Activated CD4-positive, alpha-beta T cell treated with anti-CD3 and anti-CD28 coated beads for 24 hours (primary cell): ENCODE measurements at places on chromosomes 6 and 20.

DNA sequence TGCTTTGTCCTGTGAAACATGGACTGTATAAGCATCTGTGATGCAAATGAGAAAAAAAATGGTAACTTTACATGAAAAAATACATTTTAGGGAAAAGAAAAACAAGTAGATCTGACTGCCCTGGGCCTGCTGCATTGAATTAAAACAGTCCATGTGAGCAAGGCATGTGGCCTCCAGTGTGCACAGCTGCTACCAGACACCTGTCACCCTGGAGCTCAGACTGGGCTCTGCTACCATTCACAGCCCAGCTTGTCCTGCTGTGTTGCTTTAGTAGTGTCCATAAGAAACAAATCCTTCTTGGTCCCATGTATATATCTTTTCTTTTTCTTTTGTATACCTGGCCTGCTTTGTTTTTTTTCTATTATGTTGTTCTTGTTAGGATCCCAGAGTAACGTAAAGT is 315.9 kb downstream of the NKAIN2 start:
- DNase-seq = no peak

- no peak for DNase-seq
Measured at GRCh38 chr20:51862796-51863195, 60.5 kb upstream of the SALL4 start.

DNA sequence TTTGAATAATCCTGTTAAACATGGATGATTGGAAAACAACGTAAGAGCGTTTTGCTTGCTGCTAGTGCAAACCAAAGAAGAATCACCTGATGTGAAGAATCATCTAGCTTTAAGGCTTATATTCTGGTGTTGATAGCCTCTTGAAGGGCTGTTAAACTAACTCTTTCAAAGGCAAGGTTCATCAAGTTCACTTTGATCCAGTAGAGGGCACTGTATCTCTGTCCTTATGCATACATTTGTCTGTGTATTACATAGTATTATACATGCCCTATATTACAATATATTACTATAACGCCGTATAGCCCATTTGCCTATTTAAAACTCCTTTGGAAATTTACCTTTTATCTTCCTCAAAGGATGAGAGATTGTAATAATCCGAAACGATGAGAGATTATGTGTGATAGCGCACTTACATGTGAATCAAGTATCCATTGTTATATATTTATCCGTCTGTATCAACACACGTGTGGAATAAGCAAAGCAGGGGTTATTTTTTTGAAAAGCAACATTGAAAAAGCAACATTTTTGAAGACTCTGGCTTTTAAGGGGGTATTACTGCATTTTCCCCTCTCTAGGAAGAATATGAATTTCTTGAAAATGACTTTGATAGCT is 50.8 kb upstream of the NRN1 start:
- DNase-seq = no peak

- DNase-seq = no peak
Measured at GRCh38 chr6:112360498-112360897, 13.4 kb downstream of the RFPL4B start.

DNA sequence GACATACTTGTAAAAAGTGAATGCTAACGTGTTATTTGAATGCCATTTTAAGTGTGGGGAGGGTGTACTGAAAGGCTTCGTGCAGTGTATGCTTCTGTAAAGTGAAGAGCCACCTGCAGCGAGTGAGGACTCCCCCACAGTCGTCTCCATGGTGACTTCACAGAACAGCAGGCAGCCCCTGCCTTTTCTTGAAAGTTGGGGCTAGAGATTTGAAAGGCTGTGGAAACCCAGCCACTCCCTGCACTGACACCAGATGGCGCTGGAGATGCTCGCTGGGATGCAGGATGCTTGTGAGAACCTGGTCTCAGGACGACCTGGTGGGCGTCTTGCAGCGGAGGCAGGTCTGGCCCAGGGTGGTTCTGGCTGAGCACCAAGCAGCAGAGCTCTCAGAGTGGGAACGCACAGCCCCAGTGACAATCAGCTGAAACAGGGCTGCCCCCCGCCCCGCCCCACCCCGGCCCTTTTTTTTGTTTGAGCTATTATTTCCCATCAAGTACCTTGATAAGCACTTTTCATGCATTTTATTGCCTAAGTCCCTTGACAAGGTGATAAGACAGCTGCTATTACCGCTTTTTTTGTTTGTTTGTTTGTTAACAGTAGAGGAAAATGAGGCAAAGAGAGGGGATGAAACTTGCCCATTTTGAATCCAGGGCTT is 150.3 kb downstream of the SYCP2 start:
- DNase-seq = no peak

- DNase-seq = no peak
Measured at GRCh38 chr6:125732398-125732797, 17.0 kb upstream of the HEY2 start.

DNA sequence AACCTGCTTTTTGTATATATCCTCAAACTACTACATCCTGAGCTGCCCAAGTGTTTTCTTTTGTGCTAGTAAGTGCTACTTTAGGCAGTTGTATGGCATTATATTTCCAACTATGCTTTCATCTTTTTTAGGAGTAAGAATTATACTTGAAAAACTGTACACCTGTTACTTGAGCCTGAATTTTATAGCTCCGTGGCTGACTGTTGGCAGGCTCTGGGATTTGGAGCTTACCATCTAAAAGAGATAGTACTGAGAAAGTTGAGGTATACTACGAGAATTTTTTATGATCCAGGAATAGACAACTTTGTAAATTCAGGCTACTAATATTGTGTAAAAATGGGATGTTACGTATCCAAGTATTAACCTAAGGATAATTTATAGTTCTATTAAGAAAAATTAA is 32.4 kb downstream of the RNF217 start:
- DNase-seq = no peak

- DNase-seq = no peak
Measured at GRCh38 chr20:15396026-15396425, 1058.6 kb upstream of the FLRT3 start.

GRCh38 chr20:20277894-20278335 is 90.0 kb upstream of the INSM1 start:
- no peak for DNase-seq

DNA sequence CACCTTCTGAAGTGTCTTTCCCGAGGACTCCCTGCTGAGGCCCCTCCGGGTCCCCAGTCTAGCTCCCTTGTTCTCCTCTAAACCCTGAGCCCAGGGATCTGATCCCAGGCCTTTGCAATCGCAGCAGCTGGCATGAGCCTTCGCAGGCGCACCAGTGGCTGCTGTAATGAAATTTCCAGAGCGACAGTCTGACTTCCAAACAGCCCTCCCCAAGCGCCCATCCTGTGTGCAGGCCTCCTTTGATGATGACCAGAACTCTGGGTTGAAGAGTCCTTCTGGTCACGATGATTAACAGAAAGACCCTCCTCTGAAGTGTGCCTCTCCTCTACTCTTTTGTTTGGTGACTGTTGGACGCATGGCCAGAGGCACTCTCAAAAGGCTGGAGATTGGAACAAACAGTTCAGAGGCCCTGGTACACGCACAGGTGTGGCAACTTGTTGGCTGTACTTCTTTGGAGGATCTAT is 89.1 kb upstream of the MPC1 start:
- DNase-seq = no peak

DNA sequence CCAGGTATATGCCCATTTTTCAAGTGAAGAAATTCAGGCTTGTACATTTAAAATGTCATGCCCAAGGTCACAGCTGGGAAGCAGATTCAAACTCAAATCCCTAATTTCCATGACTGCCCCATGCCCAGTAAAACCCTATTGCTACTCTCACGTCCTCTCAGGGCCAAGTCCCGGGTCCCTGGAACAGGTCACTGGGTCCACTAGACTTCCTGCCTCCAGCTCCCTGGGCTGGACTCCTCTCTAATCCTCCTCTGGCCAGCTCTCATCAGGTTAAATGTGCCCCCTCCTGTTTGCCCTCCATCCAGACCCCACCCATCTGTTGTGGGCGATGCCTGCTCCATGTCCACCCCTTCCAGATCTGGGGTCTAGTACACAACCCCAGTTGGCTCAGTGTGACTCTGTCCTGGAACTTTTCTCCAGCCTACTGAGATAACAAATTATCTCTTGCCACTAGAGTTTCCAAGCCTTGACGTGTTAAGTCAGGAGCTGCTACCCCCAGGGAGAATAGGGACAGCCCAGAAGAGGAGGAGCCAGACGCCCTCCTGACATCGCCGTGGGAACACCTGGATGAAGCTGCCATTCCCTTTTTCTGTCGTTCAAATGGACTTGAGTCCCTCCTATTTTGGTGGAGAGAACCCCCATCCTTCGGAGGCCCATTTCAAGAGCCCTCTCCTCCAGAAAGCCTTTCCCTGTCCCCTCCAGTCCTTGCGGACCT is 3.7 kb upstream of the SPDEF start:
- DNase-seq = no peak

GRCh38 chr20:62644044-62644795 is 1.9 kb downstream of the SLCO4A1 start:
- DNase-seq = no peak

DNA sequence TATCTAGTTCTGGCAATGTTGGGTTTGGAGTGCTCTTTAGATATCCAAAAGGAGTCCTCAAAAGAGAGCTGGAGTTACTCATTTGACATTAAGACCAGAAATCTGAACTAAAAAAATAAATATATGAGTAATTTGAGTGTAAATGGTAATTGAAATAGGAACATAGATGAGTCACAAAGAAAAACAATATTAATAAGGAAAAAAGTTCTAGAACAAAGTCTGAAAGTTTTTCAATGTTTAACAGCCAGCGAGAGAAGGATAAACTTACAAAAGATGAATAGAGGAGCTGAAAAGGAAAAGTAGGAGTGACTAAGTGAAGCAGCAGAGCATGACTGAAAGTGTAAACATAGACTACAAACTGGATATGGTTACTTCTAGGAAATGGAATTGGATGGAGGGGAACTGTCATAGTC is 46.8 kb downstream of the EPM2A start:
- DNase-seq = no peak

DNA sequence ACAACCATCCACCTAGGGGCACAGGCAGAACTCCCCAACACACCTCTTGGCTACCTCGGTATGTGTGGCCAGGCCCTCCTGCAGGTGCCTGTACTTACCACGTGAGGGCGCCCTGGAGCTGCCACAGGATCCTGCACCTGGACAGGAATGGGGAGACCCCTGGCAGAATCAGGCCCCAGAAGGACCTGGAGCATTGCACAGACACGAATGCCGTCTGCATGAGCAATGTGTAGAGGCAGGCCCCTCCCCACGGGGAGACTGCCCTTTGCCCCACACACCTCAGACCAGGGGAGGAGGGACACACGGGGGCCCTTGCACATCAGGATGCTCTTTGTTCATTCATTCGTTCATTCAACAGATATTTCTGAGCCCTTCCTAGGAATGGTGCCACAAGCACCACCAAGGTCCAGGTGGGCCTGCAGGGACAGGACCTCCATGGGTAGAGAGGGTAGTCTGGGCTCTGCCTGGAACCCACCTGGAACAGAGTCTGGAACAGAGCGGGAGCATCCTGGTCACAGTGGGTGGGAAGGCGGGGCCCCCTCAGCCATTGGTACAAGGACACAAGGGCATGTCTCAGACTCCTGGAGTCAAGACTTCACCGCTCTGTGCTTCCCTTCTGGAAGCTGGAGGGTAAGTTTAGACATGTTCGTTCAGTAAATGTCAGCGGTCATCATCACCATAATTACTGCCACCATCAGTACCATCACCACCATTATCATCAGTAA is 32.3 kb downstream of the YTHDF1 start:
- DNase-seq = peak; percentile 51
